ENCODE measurements at places on chromosomes 2 and 18.

- DNase-seq = peak; percentile 92
Measured at GRCh38 chr2:30252723-30253701, 21.7 kb downstream of the LBH start.

DNA sequence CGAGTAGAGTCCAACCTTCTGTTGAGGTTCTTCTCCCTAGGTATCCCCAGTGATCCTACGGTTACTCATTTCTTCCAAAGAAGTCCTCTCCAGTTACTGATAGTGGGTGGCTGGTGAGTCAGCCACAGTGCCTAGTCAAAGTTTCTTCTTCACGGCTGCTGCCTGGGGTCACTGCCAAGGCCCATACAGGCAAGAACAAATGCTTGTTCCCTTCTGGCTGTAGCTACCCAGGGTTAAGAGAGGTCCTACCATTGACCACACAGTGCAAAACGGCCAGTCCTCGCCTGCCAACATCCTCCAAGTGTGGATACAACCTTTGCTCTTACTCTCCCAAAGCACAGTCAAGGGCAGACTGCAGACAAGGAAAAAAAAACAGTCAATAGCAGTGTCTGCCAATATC is 2.9 kb upstream of the PTPN4 start:
- peak; percentile 60 for DNase-seq

DNA sequence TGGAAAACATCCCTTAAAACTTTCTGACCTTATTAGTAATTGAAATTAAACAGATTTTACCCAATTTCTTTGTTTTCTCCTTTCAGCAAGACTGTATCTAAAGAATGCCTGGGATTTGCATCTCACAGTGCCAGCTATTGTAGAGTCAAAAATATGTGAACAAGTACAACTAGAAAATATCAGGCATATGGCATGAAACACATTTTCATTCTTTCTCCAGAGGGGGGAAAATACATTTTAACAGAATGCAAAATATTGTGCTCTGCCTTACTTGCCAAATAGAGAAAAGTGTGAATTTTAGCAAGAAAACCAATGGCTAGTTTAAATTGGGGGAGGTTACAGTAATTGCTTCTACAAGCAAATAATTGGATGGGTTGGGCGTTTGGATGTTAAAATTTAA is 366.6 kb upstream of the FIGN start:
- DNase-seq = no peak

DNA sequence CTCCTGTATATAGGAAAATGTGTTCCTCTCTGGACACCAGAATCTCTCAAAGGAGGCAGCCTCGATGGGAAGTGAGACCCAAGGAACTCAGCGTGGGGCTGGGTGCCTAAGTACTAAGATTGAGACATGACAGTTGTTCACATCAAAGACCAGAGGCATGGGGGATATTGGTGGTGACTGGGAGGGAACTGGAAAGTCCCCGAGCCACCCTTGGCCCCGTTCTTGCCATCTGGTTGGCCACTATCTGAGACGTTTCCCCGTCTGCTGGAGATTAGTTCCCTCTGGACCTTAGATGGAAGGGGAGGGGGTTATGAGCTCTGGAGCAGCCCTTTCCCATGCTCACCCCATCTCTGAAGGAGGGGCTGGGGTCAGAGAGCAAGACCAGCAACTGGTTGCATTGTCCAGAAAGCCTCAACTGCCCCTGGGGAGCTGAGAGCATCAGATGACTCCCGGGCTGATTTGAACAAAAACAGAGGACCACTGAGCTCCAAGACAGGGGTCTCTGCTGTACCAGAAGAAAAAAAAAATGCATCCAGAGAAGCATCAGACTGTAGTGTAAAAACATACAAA is 11.8 kb downstream of the FBLN7 start:
- no peak for DNase-seq

DNA sequence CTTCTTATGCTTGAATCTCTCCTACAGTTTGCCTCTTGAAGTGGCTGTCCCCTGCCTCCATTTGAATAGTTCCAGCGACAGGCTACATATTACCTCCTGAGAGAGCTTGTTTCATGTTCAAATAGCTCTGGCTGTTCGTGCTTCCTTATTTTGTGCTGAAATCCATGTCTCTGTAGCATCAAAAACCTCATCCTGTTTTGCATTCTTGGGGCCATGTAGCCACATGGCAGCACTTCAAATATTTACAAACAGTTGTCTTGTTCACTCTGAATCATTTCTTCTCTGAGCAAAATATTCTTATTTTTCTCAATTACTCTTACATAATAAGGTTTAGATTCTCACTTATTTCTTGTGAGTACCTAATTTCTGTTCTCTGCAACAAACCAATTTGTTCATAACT is 1243.1 kb upstream of the NXPH2 start:
- DNase-seq = peak; percentile 54

- no peak for DNase-seq
Measured at GRCh38 chr2:24233321-24233720, 58.5 kb downstream of the FAM228A start.

GRCh38 chr18:44853430-44853829 is 172.7 kb downstream of the SETBP1 start:
- DNase-seq = no peak

GRCh38 chr18:58168993-58169392 is 125.0 kb downstream of the NEDD4L start:
- no peak for DNase-seq

DNA sequence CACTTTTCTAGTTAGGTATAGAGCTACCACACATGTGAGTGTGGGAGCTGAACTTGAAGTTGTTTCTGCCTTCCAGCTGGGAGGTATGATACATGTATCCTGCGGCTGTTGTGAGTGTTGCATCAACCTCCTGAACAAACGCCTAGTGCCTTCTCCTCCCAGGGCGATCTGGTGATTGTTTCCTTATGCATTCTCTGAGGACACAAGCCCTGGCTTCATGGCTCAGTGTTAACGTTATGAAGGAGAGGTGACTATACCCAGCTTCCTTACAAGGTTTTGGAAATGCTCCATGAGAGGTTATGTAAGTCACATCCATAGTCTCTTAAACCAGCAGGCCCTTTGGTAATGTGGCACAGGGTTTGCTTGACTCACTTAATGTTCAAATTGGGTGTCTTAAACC is 64.9 kb downstream of the SPRED2 start:
- DNase-seq = peak; percentile 96

GRCh38 chr18:76771192-76771799 is 51.1 kb upstream of the ZNF236 start:
- DNase-seq = no peak

GRCh38 chr18:74271635-74272034 is 20.1 kb downstream of the CYB5A start:
- no peak for DNase-seq

GRCh38 chr2:196249860-196250259 is 78.5 kb upstream of the STK17B start:
- DNase-seq = peak; percentile 48

DNA sequence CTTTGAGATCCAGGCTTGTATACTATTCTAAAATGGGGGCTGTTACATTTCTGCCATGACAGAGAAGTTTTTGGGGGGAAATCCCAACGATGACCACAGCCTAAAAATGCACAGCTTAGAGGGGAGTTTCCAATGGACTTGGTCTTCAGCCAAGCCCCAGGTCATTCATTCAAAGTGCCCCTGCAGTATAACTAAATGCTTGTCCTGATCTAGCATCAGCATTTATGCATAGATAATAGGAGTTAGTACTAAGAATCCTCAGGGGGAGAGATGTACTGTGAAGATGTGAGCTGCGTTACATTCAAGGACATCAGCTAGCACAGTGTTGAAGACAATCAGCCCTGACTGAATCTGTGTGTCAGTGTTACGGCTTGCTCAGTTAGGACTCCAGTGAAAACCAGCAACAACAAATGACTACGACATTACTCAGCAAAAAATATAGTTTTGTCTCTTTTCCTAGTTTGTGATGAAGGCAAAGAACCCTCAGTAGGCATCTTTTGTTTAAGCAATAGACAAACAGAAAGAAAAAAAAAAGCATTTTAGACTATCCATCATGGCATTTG is 160.9 kb downstream of the ZEB2 start:
- peak; percentile 87 for DNase-seq

- DNase-seq = no peak
Measured at GRCh38 chr2:196954001-196954400, 27.5 kb upstream of the PGAP1 start.

DNA sequence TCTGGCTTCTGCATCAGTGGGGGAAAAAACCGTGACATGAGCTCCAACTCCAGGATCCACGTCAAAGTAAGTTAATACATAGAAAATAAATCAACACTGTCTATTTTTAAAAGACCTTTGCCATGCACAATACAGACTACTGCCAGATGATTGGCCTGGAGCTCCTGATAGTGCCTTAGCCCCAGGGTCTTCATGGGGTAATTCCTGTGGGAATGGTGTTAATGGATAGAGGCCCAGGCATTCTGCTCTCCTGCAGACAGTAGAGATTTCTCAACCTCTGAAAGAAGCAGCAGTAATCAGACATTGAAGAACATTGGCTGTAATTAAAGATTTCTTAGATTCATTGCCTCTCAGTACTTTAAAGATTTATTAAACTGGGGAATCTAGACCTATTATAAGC is 4.3 kb upstream of the PLCL1 start:
- no peak for DNase-seq

DNA sequence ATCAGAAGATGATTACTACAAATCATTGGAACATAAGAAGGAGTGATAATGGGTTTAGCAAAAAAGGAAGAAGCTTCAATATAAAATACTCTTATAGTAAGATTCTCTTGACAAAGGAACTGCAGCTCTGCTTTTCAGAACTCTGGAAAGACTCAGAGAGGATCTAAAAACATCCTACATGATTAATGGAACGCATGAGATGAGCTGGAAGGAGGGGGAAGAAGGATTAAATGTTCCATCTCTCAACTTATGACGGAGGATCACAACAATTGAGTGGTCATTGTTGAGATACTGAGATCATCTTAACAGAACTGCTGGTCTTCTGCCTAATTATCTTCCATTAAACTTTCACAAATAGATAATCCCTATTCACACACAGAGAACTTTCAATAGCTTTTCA is 267.5 kb upstream of the SLC8A1 start:
- no peak for DNase-seq

DNA sequence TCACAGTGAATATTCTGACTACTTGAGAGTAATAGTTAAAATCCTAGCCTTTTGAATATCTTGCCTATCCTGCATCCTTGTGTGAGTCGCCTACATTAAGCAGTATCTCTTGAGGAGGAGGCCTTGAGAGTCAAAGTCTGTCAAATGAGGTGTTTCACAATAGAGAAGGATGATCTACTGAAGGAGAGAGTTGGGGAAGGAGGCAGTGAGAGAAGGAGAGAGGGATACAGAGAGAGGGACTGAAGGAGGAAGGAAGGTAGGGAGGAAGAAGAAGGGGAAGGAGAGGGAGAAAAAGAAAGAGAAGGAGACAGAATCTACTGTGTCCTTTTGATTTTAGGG is 123.6 kb upstream of the CYP26B1 start:
- no peak for DNase-seq

GRCh38 chr18:29488617-29489016 is 1311.7 kb upstream of the CDH2 start:
- DNase-seq = no peak

GRCh38 chr2:173766537-173767289 is 198.5 kb downstream of the SP3 start:
- DNase-seq = no peak

DNA sequence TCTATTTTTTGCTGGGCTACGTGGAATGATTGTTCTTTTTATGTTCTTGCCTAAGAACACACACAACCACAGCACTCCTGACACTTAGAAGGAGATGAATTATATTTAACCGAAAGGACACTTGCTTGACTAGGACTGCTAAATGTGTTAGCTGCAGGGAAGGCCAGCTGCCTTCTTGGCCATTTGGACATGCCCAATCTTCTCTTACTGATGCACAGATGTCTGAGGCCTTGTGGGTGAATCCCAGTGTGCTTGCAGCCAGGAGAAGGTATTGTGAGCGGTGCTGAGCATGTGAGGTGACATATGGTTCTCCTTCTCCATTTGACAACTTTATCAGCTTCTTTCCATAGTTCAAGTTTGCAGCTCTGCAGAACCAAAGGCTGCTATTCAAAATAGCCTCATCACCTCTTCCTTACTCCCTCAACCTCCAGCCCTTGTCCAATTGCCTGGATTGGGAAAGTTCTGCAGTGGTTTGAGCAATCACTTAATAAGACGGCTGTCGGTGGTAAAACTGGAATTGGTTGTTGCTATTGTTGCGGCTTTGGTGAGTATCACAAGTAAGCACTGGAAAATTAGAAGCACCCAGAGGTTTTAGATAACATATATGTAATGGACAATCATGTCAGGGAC is 1113.3 kb downstream of the TSN start:
- no peak for DNase-seq

DNA sequence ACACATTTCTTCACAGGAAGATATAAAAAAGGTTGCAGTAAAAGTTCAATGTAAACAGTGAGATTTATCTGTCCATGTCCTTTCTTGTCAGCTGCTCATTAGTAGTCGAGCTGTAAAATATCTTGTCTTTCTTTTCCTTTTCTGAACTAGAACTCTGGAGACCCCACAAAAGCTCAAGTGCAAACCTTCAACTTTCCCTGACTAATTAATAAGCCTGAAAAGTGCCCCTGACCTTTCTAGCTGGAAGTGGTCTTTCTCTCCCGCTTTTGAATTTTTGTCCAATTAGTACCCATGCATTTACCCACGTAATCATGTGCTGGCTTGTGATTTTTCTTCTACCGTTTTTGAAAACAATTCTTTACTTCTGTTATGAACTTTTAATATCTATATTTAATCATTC is 63.6 kb upstream of the EHBP1 start:
- no peak for DNase-seq

- DNase-seq = peak; percentile 35
Measured at GRCh38 chr2:184849516-184849915, 251.2 kb downstream of the ZNF804A start.

- peak; percentile 8 for DNase-seq
Measured at GRCh38 chr18:75111760-75112159, 97.2 kb downstream of the PTGR3 start.

DNA sequence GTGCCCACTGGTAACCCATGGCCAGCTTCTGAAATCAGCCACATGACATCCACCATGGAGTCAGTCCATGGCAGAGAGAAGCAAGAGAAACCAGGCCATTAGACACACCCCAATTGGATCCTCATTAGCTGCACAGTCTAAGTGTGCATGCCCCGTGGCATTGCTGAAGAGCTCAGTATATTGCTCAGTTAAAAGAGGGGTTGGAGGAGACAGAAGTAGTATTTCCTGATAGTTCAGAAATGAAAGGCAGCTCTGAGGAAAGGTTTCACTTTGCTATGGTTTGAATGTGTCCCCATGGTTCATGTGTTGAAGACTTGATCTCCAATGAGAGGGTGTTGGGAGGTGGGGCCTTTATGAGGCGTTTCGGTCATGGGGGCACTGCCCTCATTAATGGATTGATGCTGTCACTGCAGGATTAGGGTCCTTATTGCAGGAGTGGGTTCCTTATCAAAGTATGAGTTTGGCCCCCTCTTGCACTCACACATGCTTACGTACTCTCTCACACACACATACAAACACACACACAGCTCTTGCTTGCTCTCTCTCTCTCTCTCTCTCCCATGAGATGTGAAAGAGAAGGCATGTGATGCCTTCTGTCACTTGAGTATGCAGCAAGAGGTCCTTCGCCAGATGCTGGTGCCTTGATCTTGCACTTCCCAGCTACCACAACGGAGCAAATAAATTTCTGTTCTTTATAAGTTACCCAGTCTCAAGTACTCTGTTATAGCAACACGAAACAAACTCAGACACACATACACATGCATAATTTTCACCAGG is 58.0 kb downstream of the TMEM163 start:
- DNase-seq = no peak
